ENCODE measurements at places on chromosomes 16 and 17.

GRCh38 chr16:10037751-10038150 lies 144.5 kb downstream of the GRIN2A start:
- DNase-seq, result no peak
- H3K27me3 ChIP-seq, result peaks cover 5% of the 10 kb centered on the region
- H3K27ac ChIP-seq, result no peak overlapping the region

- H3K4me3 ChIP-seq, result no peak overlapping the region
- no peak for DNase-seq
- no peak overlapping the region for H3K27ac ChIP-seq
- peaks cover 52% of the 10 kb centered on the region for H3K27me3 ChIP-seq
Observed at GRCh38 chr17:2755891-2756724, 6.7 kb upstream of the CCDC92B start.

DNA sequence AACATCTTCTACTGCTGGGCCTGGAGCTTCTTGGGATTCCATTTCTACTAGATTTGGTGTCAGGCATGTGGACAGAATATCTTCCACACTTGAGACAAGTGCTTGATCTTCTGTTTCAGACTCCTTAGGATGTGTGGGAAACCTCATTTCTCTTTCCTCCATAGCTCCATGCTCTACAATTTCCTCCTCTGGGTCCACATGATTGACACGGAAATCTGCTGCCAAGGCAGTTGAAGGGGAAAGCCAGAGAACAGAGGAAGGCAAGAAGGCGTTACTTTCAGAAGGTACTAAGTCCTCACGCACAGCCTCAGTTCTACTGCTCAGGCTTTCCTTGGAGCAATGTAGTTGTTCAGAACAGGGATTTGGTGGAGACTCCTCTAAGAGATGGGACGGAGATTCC lies 6.6 kb downstream of the SPAG5 start:
- H3K27ac ChIP-seq, result no peak overlapping the region
- H3K4me1 ChIP-seq, result peaks cover 4% of the 10 kb centered on the region
- DNase-seq, result no peak
- H3K4me3 ChIP-seq, result no peak overlapping the region

- H3K27ac ChIP-seq, result peak within 1 kb of the TSS; percentile 97
- no peaks in the 10 kb centered on the region for H3K36me3 ChIP-seq
- peak; percentile 90 for DNase-seq
- peaks cover 28% of the 10 kb centered on the region for H3K4me1 ChIP-seq
- H3K27me3 ChIP-seq, result peaks cover 8% of the 10 kb centered on the region
Observed at GRCh38 chr17:63621684-63622573, at the start of gene MAP3K3. MAP3K3 (plus strand) TSS chr17:63622417; CDS start chr17:63622760, 343 bp downstream.

- no peak overlapping the region for H3K4me3 ChIP-seq
- H3K27ac ChIP-seq, result no peak overlapping the region
- H3K4me1 ChIP-seq, result peaks cover 1% of the 10 kb centered on the region
- H3K36me3 ChIP-seq, result no peaks in the 10 kb centered on the region
Observed at GRCh38 chr16:80824623-80825364, 20.4 kb upstream of the CDYL2 start.

DNA sequence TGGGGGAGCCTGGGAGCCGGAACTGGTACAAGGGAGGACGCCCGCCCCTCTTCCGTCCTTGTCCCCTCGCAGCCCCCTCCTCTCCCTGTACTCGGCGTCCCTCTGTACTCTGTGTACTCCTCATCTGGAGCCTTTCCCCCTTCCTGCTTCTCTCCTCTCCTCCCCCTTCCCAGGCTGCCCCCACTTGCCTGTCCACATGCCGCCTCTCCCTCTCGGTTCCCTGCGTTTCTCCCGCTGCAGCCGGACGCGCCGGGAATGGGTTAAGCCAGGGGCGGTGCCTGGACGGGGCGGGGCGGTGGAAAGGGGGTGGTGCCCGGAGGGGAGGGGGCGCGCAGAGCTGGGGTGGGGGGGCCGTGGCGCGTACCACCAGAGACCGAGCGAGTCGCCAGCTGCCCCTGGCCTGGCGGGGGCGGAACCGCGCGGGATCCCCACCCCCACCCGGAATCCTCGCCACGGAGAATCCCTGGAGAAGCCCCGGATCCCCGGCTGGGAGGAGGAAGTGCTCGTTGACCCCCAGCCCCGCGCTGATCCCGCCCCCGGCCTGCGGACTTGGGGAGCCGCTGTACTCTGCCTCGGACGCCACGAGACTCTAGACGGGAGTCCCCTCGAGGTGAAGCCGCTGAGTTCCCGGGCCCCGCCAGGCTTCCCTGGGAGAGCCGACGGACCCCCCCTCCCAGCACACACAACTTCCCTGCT lies 22.6 kb downstream of the GJD3 start:
- peaks cover 66% of the 10 kb centered on the region for H3K4me1 ChIP-seq
- peak overlapping the region; percentile 73 for H3K27ac ChIP-seq
- H3K36me3 ChIP-seq, result peaks cover 40% of the 10 kb centered on the region
- DNase-seq, result no peak
- H3K27me3 ChIP-seq, result no peaks in the 10 kb centered on the region

DNA sequence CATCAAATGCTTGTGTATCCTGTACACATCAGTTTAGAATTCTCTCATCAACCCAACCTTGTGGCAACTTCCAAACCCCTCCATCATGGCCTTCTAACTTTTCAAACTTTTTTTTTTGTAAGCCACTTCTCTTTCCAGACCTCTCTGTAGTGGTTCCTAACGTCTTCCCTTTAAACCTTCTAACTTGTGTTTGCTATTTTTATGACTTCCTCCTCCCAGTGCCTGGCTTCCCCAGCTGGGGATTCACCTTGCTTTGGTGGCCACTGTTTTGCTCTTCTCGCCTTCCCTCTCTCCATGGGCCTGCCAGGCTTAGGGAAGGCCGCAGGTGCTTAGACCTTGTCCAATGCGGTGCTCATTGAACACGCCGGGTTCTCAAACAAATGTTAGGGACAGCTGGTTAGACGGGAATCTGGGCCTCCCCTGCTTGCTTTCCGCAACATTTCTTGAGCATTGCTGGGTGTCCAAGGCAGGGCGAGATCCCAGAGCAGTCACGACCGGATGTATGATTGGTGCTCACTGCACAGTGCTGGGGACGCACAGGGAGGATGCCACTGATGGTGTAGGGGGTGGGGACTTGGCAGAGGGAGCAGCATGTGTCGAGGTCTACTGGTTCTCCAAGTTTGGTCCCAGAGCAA lies 1.1 kb upstream of the XYLT2 start:
- peaks cover 5% of the 10 kb centered on the region for H3K27me3 ChIP-seq
- H3K4me3 ChIP-seq, result peak overlapping the region; percentile 69
- H3K4me1 ChIP-seq, result peaks cover 25% of the 10 kb centered on the region

GRCh38 chr17:47837401-47838039 lies 3.6 kb downstream of the SCRN2 start:
- H3K4me1 ChIP-seq, result peaks cover 40% of the 10 kb centered on the region
- H3K27me3 ChIP-seq, result no peaks in the 10 kb centered on the region
- DNase-seq, result no peak
- H3K36me3 ChIP-seq, result peaks cover 3% of the 10 kb centered on the region
- H3K4me3 ChIP-seq, result no peak overlapping the region
- H3K27ac ChIP-seq, result peak overlapping the region; percentile 28

- no peak overlapping the region for H3K4me3 ChIP-seq
- peaks cover 6% of the 10 kb centered on the region for H3K36me3 ChIP-seq
- H3K27me3 ChIP-seq, result peaks cover 38% of the 10 kb centered on the region
- DNase-seq, result peak; percentile 81
- H3K4me1 ChIP-seq, result peaks cover 11% of the 10 kb centered on the region
Observed at GRCh38 chr17:74862108-74862901, 2.6 kb upstream of the GRIN2C start.

- peak; percentile 73 for DNase-seq
- H3K27ac ChIP-seq, result peak within 1 kb of the TSS; percentile 43
- peaks cover 15% of the 10 kb centered on the region for H3K4me1 ChIP-seq
- H3K4me3 ChIP-seq, result peak within 1 kb of the TSS; percentile 87
- peaks cover 2% of the 10 kb centered on the region for H3K36me3 ChIP-seq
Observed at GRCh38 chr17:43024407-43025289, at the start of gene RND2. RND2 (plus strand) TSS chr17:43025231; CDS start chr17:43025348, 117 bp downstream.

- H3K36me3 ChIP-seq, result peaks cover 1% of the 10 kb centered on the region
- H3K27me3 ChIP-seq, result no peaks in the 10 kb centered on the region
Observed at GRCh38 chr17:42554250-42555121, 1.8 kb downstream of the HSD17B1 start.

- no peak overlapping the region for H3K4me3 ChIP-seq
- H3K4me1 ChIP-seq, result peaks cover 1% of the 10 kb centered on the region
- H3K27me3 ChIP-seq, result peaks cover 21% of the 10 kb centered on the region
- no peaks in the 10 kb centered on the region for H3K36me3 ChIP-seq
- H3K27ac ChIP-seq, result no peak overlapping the region
Observed at GRCh38 chr17:79093270-79093669, 18.6 kb downstream of the ENGASE start.

GRCh38 chr16:643050-643368 lies 1.4 kb downstream of the MCRIP2 start:
- H3K27me3 ChIP-seq, result no peaks in the 10 kb centered on the region
- H3K27ac ChIP-seq, result no peak overlapping the region
- no peaks in the 10 kb centered on the region for H3K36me3 ChIP-seq
- DNase-seq, result no peak
- H3K4me1 ChIP-seq, result peaks cover 5% of the 10 kb centered on the region

DNA sequence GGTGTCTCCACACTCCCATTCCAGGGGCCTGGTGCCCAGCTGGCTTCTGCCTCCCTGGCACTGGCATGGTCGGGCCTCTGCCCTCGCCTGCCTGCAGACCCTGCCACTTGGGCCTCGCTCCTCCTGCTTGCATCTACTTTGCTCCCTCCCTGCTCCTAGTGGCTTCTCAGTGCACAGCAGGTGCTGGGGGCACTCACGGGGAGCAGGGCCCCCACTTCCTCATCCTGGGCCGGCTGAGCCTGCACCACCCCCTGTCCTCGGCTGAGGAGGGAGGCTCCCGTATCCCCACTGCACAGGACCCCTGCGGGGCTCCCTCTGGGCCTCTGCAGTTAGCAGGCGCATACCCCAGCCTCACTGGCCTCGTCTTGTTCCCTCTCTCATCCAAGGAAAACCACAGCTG lies 35.2 kb downstream of the CIBAR2 start:
- H3K4me1 ChIP-seq, result peaks cover 4% of the 10 kb centered on the region
- no peak for DNase-seq
- H3K27me3 ChIP-seq, result no peaks in the 10 kb centered on the region
- no peak overlapping the region for H3K27ac ChIP-seq

DNA sequence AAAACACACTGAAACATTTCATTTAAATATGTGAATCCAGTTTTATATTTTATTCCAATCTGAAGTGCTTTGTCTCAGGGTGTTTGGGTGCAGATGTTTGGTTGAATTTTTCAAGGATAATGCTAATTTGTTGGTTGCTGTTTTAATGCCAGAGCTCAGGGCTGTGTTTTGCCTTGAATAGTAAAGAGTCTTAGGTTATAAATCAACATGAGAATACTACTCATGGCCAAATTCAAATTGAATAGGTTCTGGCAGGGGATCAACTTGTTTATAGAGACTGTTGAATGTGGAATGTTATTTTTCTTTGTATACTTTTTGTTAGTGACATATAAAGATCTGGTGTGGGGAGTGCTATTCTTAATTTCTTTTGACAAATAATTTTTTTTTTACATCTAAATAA lies 18.8 kb downstream of the TOM1L1 start:
- no peaks in the 10 kb centered on the region for H3K36me3 ChIP-seq
- H3K27me3 ChIP-seq, result peaks cover 4% of the 10 kb centered on the region
- no peak overlapping the region for H3K4me3 ChIP-seq
- H3K4me1 ChIP-seq, result no peaks in the 10 kb centered on the region
- DNase-seq, result no peak

DNA sequence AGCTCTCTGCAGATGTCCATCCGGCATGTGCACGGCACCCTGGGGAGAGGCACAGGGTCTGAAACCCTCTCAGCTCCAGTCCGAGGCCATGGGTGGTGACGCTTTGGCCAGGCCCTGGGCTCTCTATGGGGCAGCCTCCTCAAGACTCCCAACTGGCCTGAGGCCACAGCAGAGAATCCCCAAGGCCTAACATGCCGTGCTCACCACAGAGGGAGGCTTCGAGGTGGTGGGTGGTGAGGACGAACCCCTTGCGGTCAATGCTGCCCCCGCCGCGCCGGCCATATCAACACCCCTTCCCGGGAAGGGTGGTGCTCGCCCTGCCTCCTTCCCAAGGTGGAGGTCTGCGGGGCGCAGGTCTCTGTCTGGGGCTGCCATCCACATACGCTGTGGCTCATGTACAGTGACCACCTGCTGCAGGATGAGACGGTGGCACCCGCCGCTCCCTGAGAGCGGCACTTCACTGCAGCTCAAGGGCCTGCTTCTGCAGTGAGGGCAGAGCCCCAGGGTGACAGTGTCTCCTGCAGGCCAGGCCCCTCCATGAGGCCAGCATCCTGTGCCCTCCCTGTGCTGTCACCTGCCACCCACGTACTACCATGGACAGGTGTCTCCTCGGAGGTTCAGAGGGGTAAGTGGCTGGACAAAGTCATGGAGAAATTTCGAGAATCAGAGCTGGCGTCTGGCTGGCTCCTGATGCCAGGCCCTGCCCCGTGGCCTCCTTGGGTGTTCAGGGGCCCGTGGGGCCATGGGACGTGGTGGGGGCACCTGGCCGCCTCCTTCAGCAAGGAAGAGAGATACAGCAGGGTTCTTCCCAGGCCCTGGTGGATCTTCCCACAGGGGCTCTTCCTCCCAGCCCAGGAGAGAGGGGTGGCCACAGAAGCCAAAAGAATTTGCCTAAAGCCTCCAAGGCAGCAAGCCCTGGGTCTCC lies 54.6 kb upstream of the ACSF3 start:
- H3K27me3 ChIP-seq, result peaks cover 3% of the 10 kb centered on the region
- H3K27ac ChIP-seq, result no peak overlapping the region
- H3K4me3 ChIP-seq, result no peak overlapping the region
- H3K36me3 ChIP-seq, result no peaks in the 10 kb centered on the region

- no peaks in the 10 kb centered on the region for H3K27me3 ChIP-seq
- DNase-seq, result no peak
- peak overlapping the region; percentile 41 for H3K27ac ChIP-seq
- no peak overlapping the region for H3K4me3 ChIP-seq
- peaks cover 42% of the 10 kb centered on the region for H3K36me3 ChIP-seq
Observed at GRCh38 chr17:7946441-7946840, 14.4 kb downstream of the CNTROB start.

GRCh38 chr17:38925263-38925995 lies at the start of gene LASP1NB:
LASP1NB (plus strand) TSS chr17:38925614.
- no peaks in the 10 kb centered on the region for H3K27me3 ChIP-seq
- DNase-seq, result peak; percentile 78
- H3K36me3 ChIP-seq, result peaks cover 4% of the 10 kb centered on the region

GRCh38 chr16:97822-98221 lies 19.8 kb downstream of the MPG start:
- no peak for DNase-seq
- H3K4me3 ChIP-seq, result no peak overlapping the region
- H3K27ac ChIP-seq, result no peak overlapping the region
- H3K27me3 ChIP-seq, result no peaks in the 10 kb centered on the region
- no peaks in the 10 kb centered on the region for H3K36me3 ChIP-seq
- peaks cover 5% of the 10 kb centered on the region for H3K4me1 ChIP-seq

DNA sequence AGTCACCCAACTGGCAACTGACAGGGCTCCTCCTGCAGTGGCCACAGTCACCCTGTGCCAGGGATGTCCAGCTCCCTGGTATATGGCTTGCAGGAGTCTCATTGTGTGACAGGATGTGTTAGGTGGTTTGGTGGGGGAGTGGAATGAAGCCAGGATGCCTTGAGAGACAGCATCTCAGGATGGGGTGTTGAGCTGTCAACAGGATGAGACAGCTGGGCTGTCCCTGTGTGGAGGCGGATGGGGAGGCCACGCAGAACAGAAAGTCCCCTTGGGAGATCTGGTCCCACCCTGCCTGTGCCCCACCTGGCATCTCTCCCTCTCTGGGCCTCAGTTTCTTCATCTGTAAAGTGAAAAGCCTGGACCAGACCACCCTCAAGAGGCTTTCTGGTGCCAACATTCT lies 9.5 kb upstream of the ZNF469 start:
- H3K27me3 ChIP-seq, result no peaks in the 10 kb centered on the region
- H3K36me3 ChIP-seq, result no peaks in the 10 kb centered on the region
- H3K4me1 ChIP-seq, result no peaks in the 10 kb centered on the region
- no peak for DNase-seq

GRCh38 chr17:7258731-7259554 lies 3.3 kb downstream of the CLDN7 start:
- no peak for DNase-seq
- H3K36me3 ChIP-seq, result peaks cover 7% of the 10 kb centered on the region
- H3K4me1 ChIP-seq, result peaks cover 21% of the 10 kb centered on the region
- H3K27ac ChIP-seq, result no peak overlapping the region
